ENCODE measurements at places on chromosomes 13 and 19.

- DNase-seq = no peak
These were observed 69.0 kb upstream of the C1QTNF9B start for GRCh38 chr13:23966221-23966690.

DNA sequence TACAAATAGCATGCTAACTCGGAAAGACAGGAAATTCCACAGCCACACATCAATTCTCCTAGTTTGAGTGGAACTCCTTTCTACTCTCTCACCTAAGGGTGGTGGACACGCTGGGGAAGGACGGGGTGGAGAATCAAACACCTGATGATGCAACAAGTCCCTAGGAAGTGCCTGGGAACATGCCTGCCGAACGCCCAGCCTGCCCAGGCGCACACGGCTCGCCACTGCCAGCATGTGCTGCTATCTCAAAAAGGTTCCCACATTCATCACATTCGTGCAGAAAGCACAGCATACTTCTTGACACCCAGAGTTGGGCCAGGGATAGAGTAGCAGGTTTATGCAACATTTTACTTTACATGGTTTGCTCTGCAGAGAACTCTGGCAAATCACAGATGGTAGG lies 164.6 kb downstream of the ABCC4 start:
- DNase-seq = no peak

GRCh38 chr13:91162180-91162579 lies 185.3 kb upstream of the MIR17HG start:
- peak; percentile 56 for DNase-seq

DNA sequence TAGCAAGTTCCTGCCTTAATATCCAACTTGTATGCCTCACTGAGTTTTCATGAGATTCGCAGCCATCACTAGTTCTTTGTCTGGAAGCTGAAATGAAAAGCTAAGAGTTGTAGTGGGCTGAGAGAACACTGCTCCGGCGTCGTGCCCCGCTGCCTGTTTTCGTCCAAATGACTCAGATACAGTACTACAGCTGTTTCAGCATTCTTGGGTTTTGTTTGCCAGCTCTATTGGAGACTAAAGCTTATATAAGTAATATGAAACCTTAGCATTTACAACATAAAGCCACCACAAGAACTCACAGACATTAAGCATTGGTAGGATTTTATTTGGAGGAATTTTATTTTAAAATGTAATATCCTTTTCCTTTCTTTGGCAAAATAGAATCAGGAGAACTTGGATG lies 299.7 kb downstream of the DLEU7 start:
- no peak for DNase-seq

GRCh38 chr19:27844261-27844660 lies 1368.7 kb downstream of the UQCRFS1 start:
- no peak for DNase-seq

DNA sequence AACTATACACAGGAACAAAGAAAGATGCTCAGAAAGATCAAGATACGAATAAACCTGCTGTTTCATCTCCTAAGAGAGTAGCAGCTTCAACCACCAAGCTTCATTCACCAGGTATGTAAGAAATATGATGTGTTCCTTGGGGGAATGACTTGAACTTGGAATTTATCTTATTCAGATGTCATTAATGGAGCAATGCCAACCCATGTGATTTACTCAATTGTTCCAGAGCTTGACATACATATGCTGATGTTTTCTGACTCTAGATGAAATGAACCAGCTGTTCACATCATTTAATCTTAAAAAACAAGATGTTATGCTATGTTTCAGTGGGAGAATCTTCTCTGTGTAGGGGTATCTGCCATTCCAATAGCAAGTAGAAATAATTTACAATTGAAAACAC lies 270.9 kb downstream of the SLC7A1 start:
- DNase-seq = no peak

GRCh38 chr19:3699741-3700241 lies 477 bp downstream of the PIP5K1C start:
- no peak for DNase-seq

GRCh38 chr13:114015111-114015968 lies 41.5 kb upstream of the C13orf46 start:
- DNase-seq = no peak

DNA sequence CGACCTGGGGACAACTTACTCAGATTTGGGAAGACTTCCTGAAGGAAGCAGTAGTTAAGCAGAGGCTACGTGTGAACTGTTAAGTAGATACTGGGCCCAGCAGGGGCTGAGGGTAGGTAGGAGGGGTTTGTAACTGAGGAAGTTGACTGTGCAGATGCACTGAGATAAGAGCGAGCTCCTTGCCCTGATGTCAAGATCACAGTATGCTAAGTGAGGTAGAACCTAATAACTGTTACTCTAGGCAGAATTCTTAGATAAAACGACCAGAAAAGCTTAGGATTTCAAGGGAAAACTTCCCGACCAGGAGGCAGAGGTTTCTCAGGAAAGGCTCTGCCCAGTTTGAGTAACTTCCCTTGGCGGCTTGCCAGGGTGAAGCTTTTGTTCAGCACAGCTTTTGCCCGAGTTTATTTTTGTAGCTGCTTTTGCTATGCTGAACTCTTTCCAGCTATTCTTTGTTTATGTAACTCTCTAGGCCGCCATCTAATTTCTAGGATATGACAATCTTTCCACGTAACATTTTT lies 632.1 kb downstream of the DIAPH3 start:
- peak; percentile 78 for DNase-seq

- DNase-seq = peak; percentile 48
These were observed 25.2 kb upstream of the CEACAM1 start for GRCh38 chr19:42553292-42554045.

GRCh38 chr13:82976499-82976898 lies 905.8 kb downstream of the SLITRK1 start:
- no peak for DNase-seq
